ENCODE measurements at places on chromosomes 5 and 9.

DNA sequence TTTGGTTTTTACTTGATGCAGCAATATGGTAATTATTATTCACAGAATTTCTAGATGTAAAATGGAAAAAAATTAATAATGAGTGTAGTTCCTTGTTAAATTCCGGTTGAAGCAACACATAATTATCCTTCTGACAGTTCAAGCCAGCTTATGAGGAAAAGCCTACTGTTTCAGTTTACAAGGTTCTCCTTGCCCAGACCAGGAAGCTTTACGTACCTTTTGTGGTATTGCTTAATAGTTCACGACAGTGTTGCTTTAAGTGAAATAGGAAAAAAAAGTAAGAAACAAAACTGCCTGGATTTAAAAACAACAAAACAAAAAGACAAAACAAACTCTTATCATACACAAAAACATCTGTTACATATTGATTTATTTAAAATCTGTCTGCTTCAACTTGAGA lies 547.3 kb upstream of the C9orf72 start:
- no peak for DNase-seq

GRCh38 chr9:121819428-121820231 lies 168.2 kb downstream of the DAB2IP start:
- peak; percentile 21 for DNase-seq

DNA sequence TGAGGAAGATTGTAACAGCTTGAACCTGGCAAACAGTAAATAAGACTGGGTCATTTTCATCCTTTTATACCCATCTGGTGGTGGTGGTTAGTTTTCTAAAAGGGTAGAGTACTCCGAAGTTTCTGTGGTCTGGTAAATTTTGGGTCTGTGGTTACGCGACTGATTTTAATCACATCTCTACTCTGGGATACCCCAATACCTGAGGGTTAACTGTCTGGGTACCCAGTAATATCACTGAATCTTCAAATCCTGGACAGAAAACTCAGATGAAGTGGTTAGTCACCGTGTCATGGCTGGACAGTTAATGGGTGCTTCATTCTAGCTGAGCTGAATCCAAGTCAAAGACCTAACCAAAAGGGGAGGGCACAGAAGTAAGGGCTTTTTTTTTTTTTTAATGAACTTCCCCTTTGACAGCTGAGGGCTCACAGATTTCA lies 474.2 kb downstream of the GADD45G start:
- DNase-seq: no peak

DNA sequence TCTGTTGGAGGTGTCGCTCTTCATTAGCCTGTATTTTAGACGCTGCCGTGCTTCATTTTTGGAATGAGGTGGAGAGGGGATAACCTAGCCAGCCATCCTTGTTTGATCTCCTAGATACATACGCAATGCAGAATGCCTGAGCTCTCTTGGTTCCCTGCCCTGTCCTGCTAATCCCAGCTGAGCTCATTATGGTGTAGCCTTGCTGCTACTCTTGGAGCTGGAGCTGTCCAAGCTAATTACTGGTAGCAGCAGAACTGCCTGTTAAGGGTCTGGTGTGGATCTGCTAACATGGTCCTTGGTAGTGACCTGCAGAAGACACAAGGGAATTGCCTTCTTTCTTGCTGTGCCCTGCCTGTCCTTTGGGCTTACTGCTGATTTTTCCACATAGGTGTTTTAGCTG lies 207.9 kb downstream of the CNTLN start:
- DNase-seq: no peak

- DNase-seq: no peak
Observed at GRCh38 chr5:72702881-72703434, 113.5 kb upstream of the TNPO1 start.

DNA sequence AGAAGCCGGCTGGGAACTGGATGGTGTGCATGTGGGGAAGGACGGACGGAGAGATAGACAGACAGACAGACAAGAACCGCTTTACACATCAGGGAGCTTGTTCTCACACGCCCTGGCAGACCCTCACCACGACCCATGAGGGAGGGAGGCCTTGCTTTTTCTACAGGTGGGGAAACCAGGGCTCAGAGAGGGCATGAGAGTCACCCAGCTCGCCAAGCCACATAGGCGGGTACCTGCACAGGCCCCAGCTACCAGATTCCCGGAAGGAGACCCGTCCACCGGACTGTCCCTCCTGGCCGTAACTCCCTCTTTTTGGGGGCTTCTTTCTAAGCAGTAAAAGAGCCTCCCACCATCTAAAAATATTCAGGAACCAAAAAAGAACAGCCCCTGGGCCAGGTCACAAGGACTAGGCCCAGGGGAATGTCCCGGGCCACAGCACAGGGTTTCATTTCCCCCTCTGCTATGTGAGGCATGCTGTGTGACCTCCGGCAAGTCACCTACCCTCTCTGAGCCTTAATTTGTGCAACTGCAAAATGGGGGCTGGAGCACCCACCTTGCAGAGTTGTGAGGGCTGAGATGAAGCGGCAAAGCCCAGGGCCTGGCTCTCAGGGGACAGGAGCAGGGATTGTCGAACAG lies 84.4 kb upstream of the SARDH start:
- no peak for DNase-seq

GRCh38 chr5:176659512-176659839 lies 12.2 kb downstream of the TSPAN17 start:
- DNase-seq: no peak

DNA sequence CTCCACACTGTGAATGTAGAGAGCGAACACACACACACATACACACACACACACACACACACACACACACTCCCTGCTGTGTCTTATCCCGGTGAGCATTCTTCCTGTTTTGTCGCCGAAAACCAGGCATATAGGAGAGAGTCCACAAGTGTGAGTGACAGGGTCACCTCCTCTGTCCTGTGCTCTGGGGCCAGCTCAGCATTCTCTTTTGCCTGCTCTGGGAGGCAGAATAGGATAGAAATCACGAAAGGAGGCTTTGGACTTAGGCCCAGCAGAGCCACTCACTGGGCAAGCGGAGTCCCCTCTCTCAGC lies 3.0 kb downstream of the LAMC3 start:
- no peak for DNase-seq

- no peak for DNase-seq
Observed at GRCh38 chr9:79735023-79735779, 163.4 kb downstream of the TLE4 start.

DNA sequence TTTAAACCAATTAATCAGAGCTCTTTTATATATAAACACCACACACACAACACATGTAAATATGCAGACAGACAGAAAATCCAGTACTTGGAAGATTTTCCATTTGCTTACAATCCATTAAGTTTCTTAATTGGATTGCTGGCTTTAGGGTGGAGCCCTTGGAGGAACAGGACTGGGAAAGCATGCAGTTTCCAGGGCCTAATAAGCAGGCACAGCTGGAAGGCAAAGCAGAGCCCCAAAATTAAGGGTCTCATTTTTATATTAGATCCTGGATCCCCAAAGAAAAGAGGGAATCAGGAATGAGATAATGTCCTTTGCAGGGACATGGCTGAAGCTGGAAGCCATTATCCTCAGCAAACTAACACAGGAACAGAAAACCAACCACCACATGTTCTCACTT lies 13.1 kb upstream of the SMC2 start:
- DNase-seq: no peak

GRCh38 chr5:41891066-41891707 lies 13.0 kb upstream of the RIMOC1 start:
- no peak for DNase-seq

DNA sequence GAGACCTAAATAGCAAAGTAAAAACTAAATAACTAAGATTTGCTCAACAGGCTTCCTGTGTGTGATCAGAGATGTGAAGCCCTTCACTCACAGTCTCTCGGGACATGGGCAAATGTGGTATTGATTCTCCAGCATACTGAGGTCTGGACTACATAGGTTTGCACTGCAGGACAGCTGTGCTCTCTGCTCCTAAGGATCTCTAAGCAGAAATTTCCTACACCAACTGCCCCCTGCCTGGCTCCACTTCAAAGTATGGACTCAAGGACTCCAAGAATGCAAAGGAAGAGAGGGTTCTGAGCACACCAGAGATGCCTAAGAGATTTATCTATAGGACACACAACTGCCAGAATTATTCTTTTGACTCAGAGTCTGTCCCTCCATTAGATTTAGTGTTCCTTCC lies 487.2 kb downstream of the SEMA5A start:
- no peak for DNase-seq

DNA sequence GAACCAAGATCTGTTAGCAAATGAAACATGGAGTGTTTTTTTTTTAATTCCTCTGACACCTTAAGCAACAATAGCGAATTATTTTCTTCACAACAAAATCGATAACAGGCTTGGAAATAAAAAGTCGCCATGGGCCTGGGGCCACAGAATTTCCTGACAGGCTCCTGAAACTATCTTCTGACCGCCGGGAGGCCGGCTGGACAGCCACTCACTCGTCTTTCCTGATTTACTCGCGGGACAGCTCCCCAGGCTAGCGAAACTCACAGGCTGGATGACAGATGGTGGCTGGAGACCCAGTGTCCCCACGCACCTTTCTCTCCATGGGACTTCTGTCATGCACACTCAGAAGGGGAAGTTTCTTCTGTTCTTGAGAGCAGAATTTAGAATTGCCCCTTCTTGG lies 143.3 kb upstream of the IRX2 start:
- DNase-seq: no peak

- no peak for DNase-seq
Observed at GRCh38 chr5:82931110-82931509, 146.1 kb downstream of the TMEM167A start.

DNA sequence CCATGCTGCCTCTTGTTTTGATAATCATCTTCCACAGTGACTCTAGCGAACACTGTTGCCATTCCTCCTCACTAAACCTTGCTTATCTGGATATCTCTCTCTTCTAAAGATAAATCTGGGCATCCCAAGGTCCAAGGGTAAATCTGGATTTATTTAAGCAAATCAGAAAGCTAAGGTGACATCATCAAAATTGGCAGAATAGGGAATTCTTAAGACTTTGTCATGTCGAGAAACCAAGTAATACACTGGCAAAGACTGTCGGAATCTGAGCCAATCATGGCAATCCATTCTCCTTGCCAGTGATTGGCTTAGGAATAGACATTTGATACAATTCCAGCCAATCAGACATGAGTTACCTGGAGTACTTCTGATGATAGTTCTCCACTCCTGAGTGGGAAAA lies 362.7 kb upstream of the PTGER4 start:
- DNase-seq: no peak

DNA sequence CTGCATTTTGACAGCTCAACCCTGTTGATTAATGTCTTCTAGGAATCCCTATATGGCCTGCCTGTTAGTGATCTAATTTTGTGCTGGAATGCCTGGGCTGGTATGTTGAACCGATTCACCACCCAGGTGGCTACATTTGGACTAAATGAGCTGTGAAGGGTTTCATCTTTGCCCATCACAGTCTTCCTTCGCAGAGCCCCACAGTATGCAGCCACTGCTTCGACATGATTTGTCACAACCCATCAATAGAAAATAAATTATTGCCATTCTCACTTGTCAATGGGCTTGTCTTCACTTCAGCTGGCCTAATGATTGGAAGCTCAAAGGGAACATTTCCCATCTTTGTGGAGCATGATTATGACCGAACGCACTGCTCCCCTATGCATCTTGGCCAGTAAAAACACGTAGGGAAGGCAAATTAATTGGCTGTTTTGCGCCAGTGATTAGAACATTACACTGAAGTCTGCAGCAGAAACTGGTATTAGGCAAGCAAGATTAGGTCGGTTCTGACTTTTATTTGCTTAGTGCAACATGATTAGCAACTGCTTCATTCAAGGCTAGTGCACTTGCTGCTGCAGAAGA lies 408.5 kb downstream of the KIAA0825 start:
- DNase-seq: no peak

GRCh38 chr9:76218886-76219445 lies 175.3 kb downstream of the RFK start:
- DNase-seq: no peak

DNA sequence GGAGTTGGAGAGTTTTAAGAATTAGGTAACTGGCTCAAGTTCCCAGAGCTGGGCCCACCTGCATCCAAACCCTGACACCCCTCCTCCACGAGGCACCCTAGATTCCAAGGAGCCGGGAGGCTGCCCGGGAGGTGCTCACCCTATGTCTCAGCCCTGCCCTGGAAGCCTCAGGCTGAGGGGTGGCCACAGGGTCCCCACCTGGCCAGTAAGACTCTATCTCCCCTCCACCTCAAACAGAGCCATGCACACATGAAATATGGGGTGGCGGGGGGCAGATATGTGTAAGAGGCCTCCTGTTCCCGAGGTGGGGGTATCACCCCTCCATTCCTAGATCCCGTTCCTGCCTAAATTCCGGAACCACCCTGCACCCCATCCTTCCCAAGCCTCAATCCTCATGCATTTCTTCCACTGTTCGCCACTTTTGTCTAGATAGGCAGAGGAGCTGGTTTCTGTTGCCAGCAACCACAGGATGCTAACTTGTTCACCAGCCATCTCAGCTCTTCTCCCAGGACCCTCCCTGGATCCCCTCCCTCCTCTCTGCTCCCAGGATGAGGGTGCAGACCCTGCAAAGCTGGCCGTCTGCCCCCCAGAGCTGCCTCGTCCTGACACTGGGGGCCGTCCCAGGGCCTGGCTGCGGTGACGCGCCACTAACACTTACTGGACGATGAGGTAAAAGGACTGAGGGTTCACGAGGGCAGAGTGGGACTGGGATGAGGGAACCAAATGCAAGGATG lies 44.1 kb downstream of the COL23A1 start:
- DNase-seq: no peak

DNA sequence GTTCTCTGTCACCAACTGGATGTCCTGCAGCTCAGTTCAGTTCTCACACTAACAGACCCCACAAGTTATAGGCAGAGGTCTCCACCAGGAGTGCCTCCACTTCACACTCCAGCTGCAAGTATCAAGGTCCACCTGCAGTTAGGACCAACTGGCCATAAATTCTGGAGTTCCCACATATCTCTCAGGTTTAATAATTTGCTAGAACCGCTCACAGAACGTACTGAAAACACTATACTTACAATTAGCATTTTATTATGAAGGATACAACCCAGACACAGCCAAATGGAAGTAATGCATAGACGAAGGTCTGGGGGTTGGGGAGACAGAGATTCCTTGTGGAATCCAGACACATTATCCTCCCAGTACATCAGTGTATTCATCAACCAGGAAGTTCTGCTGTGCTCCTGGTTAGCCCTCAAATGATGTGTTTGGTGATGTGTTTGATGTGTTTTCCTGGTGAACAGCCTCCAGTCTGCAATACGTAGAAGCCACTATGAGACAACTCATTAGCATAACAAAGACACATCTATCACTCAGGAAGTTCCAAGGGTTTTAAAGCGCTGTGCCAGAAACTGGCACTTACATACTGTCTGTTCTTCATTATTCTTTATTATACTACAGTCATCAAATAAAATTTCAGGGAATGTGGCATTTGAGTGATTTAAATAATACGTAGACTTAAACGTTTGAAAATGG lies 25.4 kb downstream of the OGN start:
- DNase-seq: no peak

DNA sequence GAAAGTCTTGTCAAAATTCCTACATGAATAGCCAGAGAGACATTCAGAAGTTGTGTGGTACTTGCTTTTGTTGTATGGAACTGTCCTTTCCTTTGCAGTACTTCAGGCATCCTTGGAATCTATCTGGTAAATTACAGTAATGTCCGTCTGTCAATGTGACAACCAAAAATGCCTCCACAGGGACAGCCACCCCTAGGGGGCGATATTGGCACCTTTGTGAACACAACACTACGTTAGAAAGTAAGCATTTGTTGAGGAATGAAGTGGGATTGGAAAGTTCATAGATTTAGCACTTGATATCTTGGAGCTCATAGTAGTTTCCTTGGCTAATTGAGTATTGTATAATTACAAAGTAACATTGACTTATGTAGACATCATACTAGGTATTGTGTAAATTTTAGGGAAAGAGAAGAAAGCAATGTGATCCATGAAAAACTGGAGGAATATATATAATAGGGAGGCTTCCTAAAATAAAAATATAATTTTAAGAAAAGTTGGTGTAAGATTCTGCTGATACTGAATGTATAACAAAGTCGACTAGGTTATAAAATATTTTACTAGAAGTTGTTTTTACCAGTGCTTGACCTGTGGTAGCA lies 32.7 kb downstream of the TMEFF1 start:
- DNase-seq: no peak
